Activated T-helper 17 cell treated with anti-CD3 and anti-CD28 coated beads, Interleukin-2, amount 50 U/mL, for 72 hours (primary cell): ENCODE measurements at places on chromosomes 6 and 20. TPM values are rescaled to one million over a fixed set of nuclear protein-coding genes. Genes with fewer than 3 reads are reported as not detected.

The WFDC2 gene
- not detected for total RNA-seq

DNA sequence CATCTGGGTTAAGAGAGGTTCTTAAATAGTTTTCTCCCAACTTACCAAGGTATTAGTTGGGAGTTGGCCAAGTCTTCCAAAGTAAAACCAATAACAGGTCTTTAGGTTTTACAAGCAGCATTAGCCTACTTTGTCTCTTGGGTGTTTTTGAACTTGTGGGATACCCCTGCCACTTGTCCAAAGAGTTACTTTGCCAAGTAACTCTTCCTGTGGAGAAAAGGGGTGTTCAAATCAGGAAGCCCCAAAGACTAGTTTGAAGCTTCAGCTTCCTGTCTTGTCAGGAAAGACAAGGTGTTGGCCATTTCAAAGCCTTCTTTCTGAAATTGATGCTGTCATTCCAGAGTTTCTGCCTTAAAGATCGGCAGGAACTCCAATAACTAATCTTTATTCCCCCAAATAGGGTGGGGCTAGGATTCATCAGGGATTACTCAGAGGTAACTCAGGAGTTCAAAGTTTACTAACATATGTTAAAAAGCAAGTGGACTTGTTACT, 822 bp downstream of the RAB22A start:
- no peak for ATAC-seq

- ATAC-seq: peak; percentile 18
Measured at GRCh38 chr20:19757487-19758132, 448 bp upstream of the RIN2 start.

DNA sequence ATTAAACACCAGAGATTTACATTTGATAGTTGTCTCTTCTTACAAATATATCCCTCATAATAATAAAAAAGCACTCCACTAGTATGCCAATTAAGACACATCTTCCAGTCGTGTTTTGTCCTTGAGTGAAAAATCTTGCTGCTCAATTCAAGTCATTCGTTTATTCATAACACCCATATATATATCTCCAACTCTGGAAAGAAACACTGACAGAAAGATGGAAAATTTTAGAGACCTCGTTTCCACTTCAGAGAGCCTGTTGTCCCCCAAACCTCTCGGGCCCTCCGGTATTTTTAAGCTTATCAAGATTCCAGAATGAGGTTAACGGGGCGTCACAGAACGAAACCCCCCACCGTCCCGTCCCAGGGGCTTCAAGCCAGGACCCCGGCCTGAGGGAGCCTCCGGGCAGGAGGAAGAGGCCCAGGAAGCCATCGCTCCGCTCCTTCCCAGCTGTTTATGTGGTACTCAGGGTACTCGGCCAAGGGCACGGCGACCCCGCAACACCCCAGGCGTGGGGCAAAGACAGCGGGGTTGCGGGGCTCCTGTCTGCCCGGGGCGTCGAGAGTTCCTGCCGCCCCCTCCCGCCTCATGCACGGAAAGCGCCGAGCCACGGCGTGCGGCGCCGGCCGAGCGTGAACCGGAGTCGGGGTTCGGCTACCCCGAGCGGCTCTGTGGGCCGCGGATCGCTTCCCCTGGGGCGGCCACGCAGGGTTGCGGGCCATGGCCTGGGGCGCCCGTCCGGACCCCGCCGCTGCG, 623 bp upstream of the SNX9 start:
- ATAC-seq: peak; percentile 11
